ENCODE measurements at places on chromosomes 3 and 15. TPM values are rescaled to one million over a fixed set of nuclear protein-coding genes. Genes with fewer than 3 reads are reported as not detected.
A peak's percentile ranks its signal among the peaks of the same experiment; 100 is the strongest.

DNA sequence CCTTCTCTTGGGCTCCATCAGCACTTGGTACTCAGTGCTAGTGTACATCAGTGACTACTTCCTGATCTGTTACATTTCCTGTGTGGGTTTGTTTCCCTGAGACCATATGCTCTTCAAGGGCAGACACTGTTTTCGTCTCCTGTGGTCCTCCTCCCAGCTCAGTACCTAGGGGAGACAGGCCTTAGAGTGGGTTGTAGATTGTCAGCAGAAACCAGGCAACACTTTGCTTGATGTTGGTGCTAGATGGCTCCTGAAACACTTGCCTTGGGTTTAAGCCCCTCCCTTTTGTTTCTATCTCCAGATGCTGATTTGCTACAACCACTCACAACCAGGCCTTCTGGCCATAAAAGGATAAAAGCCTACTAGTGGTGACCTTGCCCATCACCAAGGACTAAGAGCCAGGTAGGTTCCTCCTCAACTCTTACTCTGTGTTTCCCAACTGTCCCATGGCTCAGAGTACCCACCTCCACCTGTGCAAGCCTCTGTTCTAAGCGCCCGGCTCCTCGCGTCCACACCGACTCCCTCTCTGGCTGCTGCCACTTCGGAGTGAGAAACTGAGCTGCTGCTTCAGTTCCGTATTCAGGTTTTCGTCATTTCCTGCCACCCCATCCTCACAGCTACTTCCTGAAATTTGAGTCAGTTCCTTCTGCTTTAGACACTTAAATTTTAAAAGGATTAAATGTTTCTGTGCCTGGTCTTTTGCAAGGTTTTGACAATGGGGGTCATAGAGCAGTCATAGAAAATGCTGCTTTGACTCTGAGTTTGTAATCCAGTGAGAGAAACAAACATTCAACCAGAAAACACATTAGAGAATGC is at the start of gene HCLS1:
Gene HCLS1, minus strand, starts transcription at position 548 of the 816 bp plus-strand sequence. CDS start 2,556 bp downstream, outside the sequence.
- H3K4me3 ChIP-seq, result no peak within 1 kb of the TSS
- no peak for DNase-seq
- H3K27me3 ChIP-seq, result no peaks in the 10 kb centered on the region
- H3K27ac ChIP-seq, result no peak within 1 kb of the TSS
- H3K36me3 ChIP-seq, result peaks cover 3% of the 10 kb centered on the region

DNA sequence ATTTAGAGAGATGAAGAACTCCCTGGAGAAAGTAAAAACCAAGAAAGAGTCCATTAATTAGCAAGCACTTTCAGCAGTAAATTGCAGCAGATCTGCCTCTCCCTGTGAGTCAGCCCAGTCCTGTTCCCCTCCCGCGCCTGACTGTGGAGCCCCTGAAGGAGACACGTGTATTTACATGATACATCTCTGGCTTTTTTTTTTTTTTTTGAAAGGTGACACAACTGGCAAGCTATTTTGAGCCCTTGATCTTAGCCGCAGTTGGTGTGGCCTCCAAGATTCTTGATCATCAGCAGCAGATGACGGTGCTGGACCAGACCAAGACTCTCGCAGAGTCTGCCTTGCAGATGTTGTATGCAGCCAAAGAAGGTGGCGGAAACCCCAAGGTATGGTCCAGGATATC is 271.8 kb upstream of the TPM1 start:
- H3K27me3 ChIP-seq, result no peaks in the 10 kb centered on the region
- no peak for DNase-seq
- no peak overlapping the region for H3K27ac ChIP-seq
- no peak overlapping the region for H3K4me3 ChIP-seq

DNA sequence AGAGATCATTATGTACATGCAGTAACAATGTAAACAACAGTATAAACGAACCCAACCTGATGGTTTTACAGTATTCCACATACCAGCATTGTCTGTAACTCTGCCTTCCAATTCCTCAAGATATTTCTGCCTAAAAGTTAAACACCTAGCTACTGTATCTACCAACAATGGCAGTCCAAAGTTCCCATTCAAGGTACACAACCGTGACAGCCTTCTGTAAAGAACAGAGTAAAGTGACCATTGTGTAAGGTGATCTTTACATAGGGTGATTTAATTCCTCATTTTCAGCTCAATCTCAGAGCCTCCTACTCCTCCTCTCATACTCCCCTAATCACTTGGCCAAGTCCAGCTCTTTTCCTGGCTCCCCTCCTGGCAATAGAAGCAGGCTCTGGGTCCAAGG is 10.4 kb downstream of the SECISBP2L start:
- H3K4me3 ChIP-seq, result no peak overlapping the region
- DNase-seq, result no peak
- no peaks in the 10 kb centered on the region for H3K36me3 ChIP-seq
- H3K27ac ChIP-seq, result no peak overlapping the region
- H3K27me3 ChIP-seq, result no peaks in the 10 kb centered on the region
- H3K4me1 ChIP-seq, result peaks cover 11% of the 10 kb centered on the region

DNA sequence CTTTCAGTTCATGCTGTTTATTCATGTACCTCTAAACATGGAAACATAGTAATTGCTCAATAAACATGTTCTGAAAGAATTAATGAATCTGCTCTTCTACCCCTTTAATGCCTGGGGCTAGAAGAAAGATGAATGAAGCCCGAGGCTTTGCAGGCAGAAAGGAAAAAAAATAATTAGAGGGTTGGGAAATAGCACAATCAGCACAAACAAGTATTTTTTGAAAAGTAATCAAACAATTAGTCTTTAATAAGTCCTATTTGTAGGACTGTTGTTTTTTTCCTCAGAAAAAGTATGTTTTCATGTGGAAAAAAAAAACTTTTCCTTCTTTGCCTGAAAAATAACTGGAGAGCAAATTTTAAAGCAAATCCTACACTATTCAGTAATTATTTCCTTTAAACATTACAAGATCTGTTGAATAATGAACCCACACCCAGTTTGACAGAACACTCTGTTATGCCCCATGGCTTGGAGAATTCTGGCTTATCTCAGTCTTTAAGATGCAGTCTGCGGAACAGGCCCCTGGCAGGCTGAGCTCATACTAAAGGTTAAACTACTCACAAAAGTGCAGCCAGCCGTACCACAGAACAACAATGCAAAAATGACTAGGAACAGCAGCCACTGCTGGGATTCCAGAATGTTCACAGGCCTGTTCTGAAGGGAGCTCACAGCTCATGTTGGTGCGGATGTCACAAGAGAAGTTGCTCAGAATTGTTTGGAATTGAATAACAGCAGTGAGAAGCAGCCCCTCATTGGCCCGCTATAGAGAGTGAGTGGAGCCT is 79.2 kb downstream of the ABI3BP start:
- DNase-seq, result no peak
- no peaks in the 10 kb centered on the region for H3K36me3 ChIP-seq
- no peak overlapping the region for H3K4me3 ChIP-seq
- H3K27me3 ChIP-seq, result peaks cover 5% of the 10 kb centered on the region

- H3K27me3 ChIP-seq, result no peaks in the 10 kb centered on the region
- no peak overlapping the region for H3K4me3 ChIP-seq
- H3K27ac ChIP-seq, result no peak overlapping the region
- DNase-seq, result peak; percentile 77
- peaks cover 7% of the 10 kb centered on the region for H3K4me1 ChIP-seq
These were observed 10.7 kb upstream of the SPTBN5 start for GRCh38 chr15:41904541-41905005.

GRCh38 chr15:60585743-60586708 is 107.1 kb upstream of the ICE2 start:
- DNase-seq, result peak; percentile 45
- H3K27ac ChIP-seq, result no peak overlapping the region
- peaks cover 63% of the 10 kb centered on the region for H3K27me3 ChIP-seq

GRCh38 chr3:20288050-20288449 is 102.0 kb upstream of the SGO1 start:
- DNase-seq, result no peak
- no peaks in the 10 kb centered on the region for H3K27me3 ChIP-seq
- H3K27ac ChIP-seq, result no peak overlapping the region
- H3K4me3 ChIP-seq, result no peak overlapping the region

DNA sequence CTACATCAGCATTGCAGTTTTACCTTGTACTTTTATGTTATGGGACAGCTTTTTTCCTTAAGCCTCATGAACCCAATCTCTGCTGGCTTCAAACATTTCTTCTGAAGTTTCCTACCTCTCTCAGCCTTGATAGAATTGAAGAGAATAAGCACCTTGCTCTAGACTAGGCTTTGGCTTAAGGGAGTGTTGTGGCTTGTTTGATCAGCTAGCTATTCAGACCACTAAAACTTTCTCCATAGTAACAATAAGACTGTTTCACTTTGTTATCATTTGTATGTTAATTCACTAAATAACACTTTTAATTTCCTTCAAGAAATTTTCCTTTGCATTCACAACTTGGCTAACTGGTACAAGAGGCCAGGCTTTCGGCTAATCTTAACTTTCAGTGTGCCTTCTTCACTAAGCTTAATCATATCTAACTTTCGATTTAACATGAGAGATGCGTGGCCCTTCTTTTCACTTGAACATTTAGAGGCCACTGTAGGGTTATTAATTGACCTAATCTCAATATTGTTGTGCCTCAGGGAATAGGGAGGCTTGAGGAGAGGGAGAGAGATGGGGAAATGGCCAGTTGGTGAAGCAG is 8.1 kb upstream of the TIGIT start:
- no peaks in the 10 kb centered on the region for H3K4me1 ChIP-seq
- H3K27ac ChIP-seq, result no peak overlapping the region
- H3K27me3 ChIP-seq, result no peaks in the 10 kb centered on the region
- no peak for DNase-seq
- peaks cover 4% of the 10 kb centered on the region for H3K36me3 ChIP-seq

GRCh38 chr3:42732829-42733459 is 30.3 kb upstream of the HHATL start:
- peaks cover 2% of the 10 kb centered on the region for H3K27me3 ChIP-seq
- H3K27ac ChIP-seq, result peak overlapping the region; percentile 93
- H3K4me3 ChIP-seq, result peak overlapping the region; percentile 69
- no peak for DNase-seq
- H3K4me1 ChIP-seq, result peaks cover 42% of the 10 kb centered on the region

DNA sequence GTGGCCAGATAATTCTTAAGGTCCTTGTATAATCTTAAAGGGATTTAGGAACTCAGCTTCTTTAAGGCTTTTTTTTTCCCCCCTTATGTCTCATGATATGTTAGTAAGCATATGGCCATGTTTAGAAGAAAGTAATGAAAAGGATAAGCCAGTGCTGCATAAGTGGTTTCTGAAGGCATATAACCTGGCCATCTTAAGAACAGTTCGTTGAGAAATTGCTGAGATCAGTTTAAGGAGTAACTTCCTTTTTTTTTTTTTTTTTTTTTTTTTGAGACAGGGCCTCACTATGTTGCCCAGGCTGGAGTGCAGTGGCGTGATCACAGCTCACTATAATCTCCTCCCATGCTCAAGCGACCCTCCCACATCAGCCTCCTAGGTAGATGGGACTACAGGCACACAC is 51.7 kb downstream of the UBE2E2 start:
- H3K27me3 ChIP-seq, result no peaks in the 10 kb centered on the region
- H3K4me1 ChIP-seq, result no peaks in the 10 kb centered on the region
- no peak overlapping the region for H3K27ac ChIP-seq
- DNase-seq, result no peak
- H3K36me3 ChIP-seq, result no peaks in the 10 kb centered on the region

GRCh38 chr3:140710711-140711389 is 33.0 kb downstream of the TRIM42 start:
- DNase-seq, result no peak
- H3K36me3 ChIP-seq, result no peaks in the 10 kb centered on the region
- no peak overlapping the region for H3K27ac ChIP-seq
- H3K4me3 ChIP-seq, result no peak overlapping the region
- peaks cover 4% of the 10 kb centered on the region for H3K4me1 ChIP-seq

DNA sequence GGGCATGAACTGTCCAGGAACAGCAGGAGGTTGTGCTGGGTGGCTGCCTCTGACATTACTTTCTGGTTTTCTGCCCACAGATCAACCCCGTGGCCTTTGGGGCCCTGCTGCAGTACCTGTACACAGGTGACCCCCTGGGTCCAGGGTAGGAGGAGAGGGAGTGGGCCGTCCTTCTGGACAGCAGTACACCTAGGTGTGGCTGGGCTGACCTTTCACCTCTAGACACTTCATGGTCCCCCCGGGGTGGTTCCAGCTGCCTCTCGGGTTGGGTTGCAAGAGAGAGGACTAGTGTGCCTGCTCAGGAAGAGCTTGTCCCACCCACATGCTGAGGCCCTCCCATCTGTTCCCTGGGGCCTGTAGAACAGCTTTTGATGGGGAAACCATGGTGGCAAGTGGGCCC is 3.7 kb downstream of the ABTB1 start:
- no peak overlapping the region for H3K27ac ChIP-seq
- no peak for DNase-seq
- peak overlapping the region; percentile 80 for H3K4me3 ChIP-seq
- peaks cover 18% of the 10 kb centered on the region for H3K4me1 ChIP-seq
- no peaks in the 10 kb centered on the region for H3K36me3 ChIP-seq
- peaks cover 12% of the 10 kb centered on the region for H3K27me3 ChIP-seq

DNA sequence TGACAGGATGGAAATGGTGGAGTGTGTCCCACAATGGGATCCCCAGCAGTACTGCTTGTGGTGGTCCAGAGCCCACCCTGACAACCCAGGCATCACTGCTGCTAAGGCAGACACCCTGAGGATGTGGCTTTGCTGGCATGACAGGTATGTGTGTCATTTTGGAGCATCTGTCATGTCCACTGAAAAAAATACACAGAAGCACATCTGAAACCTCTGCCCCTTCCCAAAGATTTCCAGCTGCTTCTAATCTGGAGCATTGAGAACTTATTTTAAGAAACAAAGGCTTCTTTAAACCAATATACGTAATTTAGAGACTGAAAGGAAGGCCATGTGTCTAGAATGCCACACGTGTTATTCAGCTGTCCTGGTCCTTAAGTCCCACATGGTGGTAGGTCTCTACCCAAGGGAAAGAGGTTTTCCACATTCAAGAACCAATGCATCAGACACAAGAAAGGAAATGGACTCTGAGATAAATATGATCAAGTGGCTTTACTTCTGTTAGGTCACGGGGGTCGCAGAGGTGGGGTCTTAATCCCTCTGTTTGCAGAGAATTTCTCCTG is 88.3 kb downstream of the PDZRN3 start:
- peaks cover 10% of the 10 kb centered on the region for H3K4me1 ChIP-seq
- peaks cover 10% of the 10 kb centered on the region for H3K36me3 ChIP-seq
- H3K27me3 ChIP-seq, result no peaks in the 10 kb centered on the region
- no peak overlapping the region for H3K4me3 ChIP-seq
- H3K27ac ChIP-seq, result no peak overlapping the region
- no peak for DNase-seq

- peaks cover 19% of the 10 kb centered on the region for H3K4me1 ChIP-seq
- no peak overlapping the region for H3K4me3 ChIP-seq
- H3K27me3 ChIP-seq, result peaks cover 2% of the 10 kb centered on the region
These were observed 62.0 kb upstream of the ATP2C1 start for GRCh38 chr3:130831719-130832400.

Gene TMEM40
- not detected for total RNA-seq

Gene SLC22A13
- total RNA-seq, result 0.41 TPM

Gene PROK2
- 0.25 TPM for total RNA-seq

Gene SERPINI2
- 0.86 TPM for total RNA-seq

Gene MINAR1
- 1.9 TPM for total RNA-seq

Gene CD80
- total RNA-seq, result not detected

Gene WDR93
- not detected for total RNA-seq

Gene PDZRN3
- 12.2 TPM for total RNA-seq
